ENCODE measurements at places on chromosomes 16 and 17. TPM values are rescaled to one million over a fixed set of nuclear protein-coding genes. Genes with fewer than 3 reads are reported as not detected.

GRCh38 chr16:51399908-51400670 is 249.0 kb upstream of the SALL1 start:
- no peak for DNase-seq

DNA sequence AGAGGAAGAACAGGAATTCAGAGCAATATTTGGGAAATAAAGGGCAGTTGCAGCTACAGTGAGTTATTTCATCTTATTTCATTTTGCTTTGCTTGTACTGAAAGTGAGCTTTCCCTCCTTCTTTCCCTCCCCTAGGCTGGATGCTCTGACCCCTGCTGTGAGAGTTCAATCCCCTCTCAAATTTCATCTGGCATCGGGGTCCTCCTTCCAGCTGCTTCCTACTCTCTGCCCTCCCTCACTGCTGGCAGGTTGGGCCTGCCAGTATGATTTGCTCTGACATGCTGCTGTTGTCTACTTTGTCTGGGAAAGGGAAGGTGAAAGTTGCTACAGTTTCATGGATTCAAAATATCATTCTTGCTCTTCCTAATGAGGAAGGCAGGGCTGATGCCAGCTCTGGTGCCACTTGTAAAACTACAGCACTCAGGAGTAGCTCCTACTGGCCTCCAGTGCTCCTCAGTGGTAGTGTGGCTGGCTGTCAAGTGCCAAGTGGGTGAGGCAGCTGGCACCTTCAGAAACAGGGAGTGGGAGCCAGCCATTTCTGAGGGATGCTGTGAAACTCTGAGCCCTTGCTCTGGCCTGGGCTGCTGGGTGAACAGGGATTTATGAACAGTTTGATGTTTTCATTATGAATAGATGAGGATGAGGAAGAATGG is 408.6 kb downstream of the HAPSTR1 start:
- no peak for DNase-seq

DNA sequence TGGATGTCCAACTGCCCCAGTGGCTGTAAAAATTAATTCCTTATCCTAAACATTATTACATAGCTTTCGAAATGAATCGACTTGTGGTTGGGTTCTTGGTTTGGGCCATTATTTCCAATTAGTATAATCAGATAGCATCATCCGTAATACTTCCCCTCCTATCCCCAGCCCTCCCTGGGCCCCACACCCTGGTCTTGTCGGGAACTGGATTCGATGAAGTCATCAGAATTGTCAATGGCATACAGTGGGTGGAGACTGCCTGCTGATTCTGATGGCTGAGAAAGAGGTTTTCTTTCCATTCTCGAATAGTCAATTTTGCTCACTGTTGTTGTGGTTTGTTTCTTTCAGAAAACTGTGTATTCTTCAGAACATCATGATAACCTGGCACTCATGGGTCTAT is 395.1 kb downstream of the SEC14L1 start:
- no peak for DNase-seq

DNA sequence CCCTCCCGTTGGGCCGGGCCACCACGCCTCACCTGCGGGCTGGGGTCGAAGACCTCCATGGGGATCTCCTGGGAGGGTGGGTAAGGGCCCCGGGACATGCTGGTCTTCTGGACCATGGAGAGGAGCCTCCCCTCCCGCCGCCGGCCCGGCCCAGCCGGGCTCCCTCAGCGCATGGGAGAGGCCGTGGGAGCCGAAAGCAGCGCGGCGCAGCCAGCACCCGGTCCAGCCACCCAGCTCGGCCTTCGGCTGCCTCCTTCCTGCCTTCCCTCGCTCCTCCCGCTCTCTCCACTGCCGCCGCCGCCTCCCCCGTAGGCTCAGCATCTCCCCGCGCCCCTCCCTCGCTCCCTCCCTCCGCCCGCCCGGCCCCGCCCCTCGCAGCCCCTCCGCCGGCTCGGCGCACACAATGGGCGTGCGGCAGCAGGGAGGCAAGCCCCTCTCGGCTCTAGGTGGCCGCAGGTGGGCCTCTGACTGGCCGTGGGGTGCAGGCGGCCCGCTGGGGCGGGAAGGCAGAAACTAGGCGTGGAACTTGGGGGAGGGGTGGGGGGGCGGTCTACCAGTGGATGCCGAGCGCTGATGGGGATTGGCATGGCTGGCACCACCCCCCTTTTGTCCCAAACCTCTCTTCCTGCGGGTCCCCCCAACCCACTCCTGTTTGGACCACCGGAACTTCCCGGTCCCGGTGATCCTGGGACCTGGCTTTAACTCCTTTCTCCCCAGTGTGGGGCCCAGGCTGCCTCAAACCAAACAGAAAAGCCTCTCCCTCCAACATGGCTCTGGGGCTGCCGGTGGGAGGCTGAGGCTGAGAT is at the start of gene CACNB1:
Gene CACNB1 (minus strand): TSS at position 290 of the 806 bp plus-strand sequence. CDS start 174 bp downstream, at position 116.
- DNase-seq = peak; percentile 88

GRCh38 chr17:37513711-37514110 is 24.0 kb downstream of the DUSP14 start:
- no peak for DNase-seq

GRCh38 chr17:7586673-7587419 is 3.0 kb downstream of the SOX15 start:
- DNase-seq = no peak

DNA sequence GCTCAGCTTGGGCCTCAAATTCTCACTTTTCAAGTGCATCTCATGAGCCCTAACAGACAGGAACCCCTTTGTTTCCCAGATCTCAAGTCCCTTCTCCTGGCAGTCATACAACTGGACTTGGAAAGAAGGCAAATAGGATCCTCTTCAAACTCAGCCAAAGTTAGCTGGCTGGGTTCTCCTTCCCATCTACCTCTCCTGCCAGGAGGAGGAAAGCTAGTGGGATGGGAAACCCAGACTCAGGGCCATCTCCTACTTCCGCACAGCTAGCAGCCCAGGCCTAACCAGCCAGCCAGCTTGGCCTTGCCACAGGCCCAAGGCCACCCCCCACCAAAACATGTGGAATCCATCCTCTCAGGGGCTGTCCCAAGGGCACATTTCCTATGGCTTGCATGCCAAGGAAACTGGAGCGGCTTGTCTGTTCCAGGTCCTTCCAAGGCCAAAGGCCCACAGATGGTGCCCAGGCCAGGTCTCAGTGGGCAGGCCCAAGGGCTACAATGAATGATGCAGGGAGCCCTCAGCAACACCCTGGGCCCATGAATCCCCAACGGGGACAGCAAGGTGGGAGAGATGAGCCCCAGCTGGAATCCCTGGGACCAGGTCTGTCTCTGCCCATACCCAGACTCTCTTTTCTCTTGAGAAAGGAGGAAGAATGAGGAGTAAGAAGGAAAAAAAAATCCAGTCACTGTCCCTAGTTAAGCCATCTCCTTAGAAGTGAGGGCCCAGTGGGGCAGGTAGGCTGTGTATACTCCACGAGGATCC is 1.7 kb downstream of the SMARCD2 start:
- no peak for DNase-seq

Gene DCTN5
- 57.8 TPM for total RNA-seq

Gene EPN3
- total RNA-seq = not detected

Gene ABCA8
- total RNA-seq = 4.1 TPM

Gene CRYBA1
- total RNA-seq = not detected
